ENCODE measurements at places on chromosomes 3 and 15.
A peak's percentile ranks its signal among the peaks of the same experiment; 100 is the strongest.

DNA sequence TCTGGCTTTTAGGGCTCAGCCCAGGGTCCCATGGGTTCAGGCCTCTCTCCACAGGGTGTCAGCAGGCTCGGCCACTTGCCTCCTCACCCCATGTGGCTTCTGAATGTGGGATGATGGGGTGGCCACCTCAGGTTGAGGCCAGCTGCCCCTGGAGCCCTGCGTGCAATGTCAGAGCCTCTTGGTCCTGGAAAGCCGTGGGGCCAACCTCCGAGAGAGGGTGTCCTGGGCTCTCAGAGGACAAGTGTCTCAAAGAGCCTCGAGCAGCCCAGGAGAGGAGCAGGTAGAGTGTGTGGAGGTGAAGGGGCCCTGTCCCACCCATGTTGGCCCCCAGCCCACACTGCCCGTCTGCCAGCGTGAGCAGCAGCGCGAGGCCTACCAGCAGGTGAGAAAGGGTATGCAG is 86.0 kb downstream of the PLXNA1 start:
- no peak for DNase-seq

DNA sequence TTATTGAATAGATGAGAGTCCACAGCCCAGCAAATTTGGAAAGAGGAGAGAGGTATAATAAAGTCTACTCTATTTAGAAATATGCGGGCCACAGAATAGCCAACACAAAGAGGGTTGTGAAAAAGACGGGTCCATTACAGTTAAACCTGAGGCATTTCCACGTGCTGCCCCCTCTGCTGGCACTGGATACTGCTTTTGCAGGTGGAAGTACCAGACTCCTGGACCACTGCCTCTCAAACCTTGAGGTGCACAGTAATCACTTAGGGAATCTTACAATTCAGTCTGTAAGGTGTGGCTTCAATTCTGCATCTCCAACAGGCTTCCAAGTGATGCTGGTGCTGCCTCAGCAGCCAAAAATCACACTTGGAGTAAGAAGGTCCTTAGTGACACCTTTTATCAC is 3.0 kb upstream of the TFDP2 start:
- DNase-seq, result no peak

GRCh38 chr15:92909136-92909781 is 9.1 kb downstream of the CHD2 start:
- DNase-seq, result no peak

DNA sequence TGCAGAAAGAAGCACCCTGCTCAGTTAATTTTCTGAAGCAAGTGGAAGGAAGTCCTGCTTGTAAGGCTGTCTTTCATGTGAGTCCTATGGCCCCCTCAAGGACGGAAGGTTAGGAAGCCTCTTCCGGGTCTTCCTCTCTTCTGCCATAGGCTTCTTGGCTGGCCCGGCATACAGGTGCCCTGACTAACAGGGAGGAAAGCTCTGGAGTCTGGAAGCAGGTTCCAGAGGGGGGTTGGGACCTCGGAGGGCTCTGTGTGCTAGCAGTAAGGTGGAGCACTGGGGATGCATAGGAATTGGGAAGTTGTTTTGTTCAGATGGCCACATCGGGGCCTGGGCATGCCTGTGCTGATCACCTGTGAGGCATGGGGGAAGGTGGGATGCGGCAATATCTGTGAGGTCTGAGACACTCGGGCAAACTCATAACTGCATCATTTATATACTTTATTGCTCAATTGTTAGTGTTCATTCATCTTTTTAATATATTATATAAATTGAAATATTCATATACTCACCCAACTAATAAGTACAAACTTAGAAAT is 49.6 kb downstream of the TRAK1 start:
- no peak for DNase-seq

DNA sequence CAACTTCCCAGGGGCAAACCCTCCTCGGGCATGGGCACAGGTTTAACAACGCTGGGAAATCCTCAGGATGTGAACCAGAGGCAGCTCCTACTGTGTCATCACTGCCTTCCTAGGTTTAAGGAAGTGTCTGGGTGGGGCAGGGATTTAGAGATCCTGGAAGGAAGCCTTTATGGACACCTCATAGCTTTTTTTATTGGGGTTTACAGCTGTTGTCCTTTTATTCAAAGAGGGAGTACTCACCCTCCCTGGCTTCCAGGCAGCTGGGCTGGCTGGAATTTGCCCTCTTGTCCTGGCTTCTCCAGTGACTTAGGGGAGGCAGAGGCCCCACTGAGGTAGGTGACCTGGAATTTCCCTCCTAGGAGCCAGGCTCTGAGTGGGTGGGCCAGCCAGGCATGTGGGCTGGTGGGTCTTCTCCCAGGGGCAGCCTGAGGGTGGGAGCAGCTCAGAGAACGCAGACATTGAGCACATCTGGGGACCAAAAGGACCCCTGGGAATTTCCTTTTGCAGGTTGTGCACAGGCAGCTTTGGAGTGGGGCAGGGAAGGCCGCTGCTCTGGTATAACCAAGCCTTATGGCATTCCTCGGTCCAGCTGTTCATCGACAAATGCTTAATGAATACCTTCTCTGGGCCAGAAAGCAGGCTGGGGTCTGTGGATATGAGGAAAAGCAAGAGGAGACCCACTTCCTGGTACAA is 13.5 kb upstream of the FAM3D start:
- no peak for DNase-seq

GRCh38 chr3:280681-281080 is 84.1 kb downstream of the CHL1 start:
- no peak for DNase-seq

GRCh38 chr3:180176059-180176458 is 139.3 kb upstream of the PEX5L start:
- no peak for DNase-seq

DNA sequence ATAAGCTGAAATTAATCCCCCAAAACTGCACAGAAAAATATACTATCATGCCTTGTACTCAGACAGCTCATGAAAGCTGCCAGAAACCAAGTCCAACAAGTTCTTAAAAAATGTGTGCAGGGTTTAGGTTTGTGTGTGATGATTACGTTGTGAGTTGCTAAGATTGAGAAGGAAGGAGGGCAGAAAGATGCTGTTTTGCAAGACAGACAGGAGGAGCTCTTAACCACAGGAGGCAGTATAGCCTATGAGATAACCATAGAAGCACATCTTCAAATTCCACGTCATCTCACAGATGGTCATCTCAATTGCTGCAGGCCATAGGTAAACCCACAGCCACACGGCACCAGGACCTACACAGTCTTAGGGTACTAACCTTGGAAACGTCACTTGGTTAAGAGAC is 191.9 kb downstream of the STT3B start:
- DNase-seq, result no peak

- DNase-seq, result no peak
Measured at GRCh38 chr3:15326037-15326436, 6.3 kb downstream of the SH3BP5 start.

GRCh38 chr15:80442728-80443403 is 38.7 kb downstream of the ARNT2 start:
- no peak for DNase-seq

GRCh38 chr15:39313467-39313866 is 267.4 kb upstream of the THBS1 start:
- no peak for DNase-seq

- DNase-seq, result no peak
Measured at GRCh38 chr3:178475062-178475461, 61.2 kb upstream of the KCNMB2 start.

GRCh38 chr15:41907141-41907540 is 13.3 kb upstream of the SPTBN5 start:
- DNase-seq, result no peak

DNA sequence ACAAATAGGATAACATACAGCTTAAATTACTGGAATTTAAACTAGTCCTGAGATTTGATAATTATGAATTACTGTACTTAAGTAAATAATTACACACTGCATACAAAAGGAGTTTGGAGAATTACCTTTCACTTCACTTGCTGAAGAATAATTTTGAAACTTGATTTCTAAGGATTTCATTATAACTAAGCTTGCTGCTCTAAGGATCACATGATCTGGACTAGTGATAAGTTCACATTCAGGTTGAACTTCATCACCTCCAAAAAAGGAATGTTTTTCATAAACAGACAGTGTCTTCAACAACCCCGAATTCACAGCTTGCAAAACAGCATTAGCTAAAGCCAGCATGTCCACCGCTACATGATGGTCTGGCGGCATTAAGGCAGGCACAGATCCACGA is 28.5 kb downstream of the LINS1 start:
- no peak for DNase-seq

GRCh38 chr3:124576565-124577493 is 153.4 kb upstream of the UMPS start:
- DNase-seq, result no peak

GRCh38 chr3:98971169-98971681 is 69.7 kb upstream of the DCBLD2 start:
- no peak for DNase-seq

DNA sequence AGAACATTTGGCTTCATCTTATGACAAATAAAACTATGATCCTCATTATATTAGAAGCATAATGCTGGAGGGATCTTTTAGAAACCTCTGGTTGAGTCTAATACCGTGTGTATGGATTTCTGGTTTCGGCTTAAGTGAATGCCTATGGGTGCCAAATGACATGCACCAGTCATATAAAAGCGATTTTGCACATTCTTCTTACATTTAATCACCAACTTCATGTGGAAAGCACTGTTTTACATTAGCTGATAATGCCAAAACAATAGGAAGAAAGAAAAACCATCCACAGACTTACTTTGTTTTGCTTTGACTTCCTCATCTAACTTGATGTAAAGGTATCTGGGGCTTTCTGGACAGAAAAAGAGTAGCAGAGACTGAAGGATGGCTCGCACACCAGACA is 20.9 kb downstream of the SLC2A2 start:
- no peak for DNase-seq

DNA sequence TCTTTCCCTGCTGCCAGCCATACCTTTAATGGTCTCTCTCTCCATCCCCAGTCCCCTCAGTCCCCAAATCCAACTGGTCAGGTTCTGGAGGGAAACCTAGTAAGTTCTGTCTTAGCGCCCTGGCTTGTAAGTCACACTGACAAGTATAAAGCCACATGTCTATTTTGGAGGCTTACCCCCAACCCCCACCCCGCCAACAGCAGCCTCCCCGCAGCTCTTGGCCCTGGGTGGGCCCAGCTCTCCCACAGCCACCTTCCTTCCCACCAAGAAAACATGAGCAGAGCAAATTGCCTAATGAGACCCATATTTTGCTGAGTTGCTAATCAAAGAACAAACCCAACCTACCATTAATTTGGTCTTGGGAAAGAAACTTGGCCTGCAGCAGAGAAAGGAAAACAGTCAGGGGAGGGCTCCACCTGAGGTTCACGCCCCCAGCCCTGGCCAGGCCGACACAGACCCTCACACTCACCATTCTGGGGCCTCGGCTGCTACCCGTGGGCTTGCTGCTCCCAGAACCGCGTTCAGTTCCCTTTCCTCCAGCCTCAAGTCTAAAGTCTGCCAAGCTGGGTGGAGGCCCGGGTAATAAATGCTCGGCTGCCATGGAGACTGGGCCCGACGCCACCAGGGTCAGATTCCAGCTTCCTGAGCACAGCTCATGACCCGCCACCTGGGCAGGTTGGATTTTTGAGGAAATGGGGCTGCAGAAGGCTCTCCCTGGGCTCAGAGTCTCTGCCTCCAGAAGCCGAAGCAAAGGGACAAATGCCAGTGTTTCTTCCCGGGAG is at the start of gene CALML4:
TSS of gene CALML4 (minus strand) at position 557 of the 782 bp plus-strand sequence. CDS start at position 472, 85 bp downstream.
- no peak for DNase-seq

DNA sequence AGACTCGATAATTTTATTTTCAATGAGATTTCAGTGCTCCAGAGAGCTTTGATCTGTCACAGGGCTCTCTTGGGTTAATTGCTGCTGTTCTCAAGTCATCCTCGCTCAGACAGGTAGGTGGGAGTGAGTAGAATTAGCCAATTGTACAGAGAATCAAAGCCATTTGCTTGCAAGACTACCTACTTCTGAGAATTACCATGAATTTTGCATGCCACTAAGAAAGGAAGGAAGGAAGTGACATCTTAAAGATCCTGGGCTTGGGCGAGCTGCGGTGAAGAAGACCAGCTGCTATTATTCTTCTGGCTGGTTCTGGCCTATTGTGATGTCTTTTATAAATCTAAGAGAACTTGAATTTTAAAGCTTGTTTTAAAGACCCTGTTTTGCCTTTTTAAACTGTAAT is 154.1 kb upstream of the LPP start:
- peak; percentile 22 for DNase-seq

GRCh38 chr15:39586387-39587095 is 5.7 kb downstream of the THBS1 start:
- no peak for DNase-seq

DNA sequence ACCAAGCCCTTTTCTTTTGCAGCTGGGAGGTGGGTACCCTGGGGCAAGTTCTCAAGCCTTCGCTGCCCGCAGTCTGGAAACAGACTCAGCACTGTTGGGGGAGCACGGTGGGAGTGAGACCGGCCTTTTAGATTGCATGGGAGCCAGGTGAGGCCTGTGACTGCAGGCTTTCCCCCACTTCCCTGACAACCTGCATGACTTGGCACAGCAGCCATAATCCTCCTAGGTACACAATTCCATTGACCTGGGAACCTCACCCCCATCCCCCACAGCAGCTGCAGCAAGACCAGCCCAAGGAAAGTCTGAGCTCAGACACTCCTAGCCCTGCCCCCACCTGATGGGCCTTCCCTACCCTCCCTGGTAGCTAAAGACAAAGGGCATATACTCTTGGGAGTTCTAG is 52.2 kb upstream of the CCDC80 start:
- DNase-seq, result no peak

- DNase-seq, result no peak
Measured at GRCh38 chr3:186451371-186451770, 89.3 kb upstream of the DGKG start.

GRCh38 chr3:110903771-110904519 is 167.7 kb upstream of the NECTIN3 start:
- DNase-seq, result no peak

- DNase-seq, result no peak
Measured at GRCh38 chr15:85614059-85614458, 180.7 kb downstream of the KLHL25 start.

DNA sequence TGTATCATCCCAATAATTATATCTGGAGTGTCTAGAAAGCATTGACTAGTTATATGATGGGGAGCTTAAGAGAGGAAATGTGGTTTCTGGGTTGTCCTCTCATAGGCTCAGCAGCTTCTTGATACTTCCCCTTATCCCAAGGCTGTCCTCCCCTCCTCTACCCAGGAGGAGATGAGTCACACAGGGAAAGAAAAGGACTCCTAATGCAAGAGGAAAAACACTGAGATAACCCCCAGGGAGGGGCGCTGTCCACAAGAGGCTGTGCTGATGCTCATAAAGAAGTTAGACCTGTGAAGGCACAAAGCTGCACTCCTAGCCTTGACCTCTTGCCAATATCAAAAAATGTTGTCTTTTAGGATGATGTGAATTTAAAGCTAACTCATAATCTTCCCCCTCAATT is 28.8 kb upstream of the GYG1 start:
- DNase-seq, result no peak
